ENCODE measurements at places on chromosomes 4 and X.
A peak's percentile ranks its signal among the peaks of the same experiment; 100 is the strongest.

- DNase-seq, result no peak
Measured at GRCh38 chr4:151105454-151106032, 6.1 kb downstream of the RPS3A start.

- DNase-seq, result no peak
Measured at GRCh38 chrX:104098919-104099318, 13.4 kb upstream of the ZCCHC18 start.

- DNase-seq, result peak; percentile 34
Measured at GRCh38 chrX:76148041-76148665, 24.7 kb upstream of the PBDC1 start.

GRCh38 chr4:24007860-24008261 is 118.0 kb upstream of the PPARGC1A start:
- DNase-seq, result no peak

DNA sequence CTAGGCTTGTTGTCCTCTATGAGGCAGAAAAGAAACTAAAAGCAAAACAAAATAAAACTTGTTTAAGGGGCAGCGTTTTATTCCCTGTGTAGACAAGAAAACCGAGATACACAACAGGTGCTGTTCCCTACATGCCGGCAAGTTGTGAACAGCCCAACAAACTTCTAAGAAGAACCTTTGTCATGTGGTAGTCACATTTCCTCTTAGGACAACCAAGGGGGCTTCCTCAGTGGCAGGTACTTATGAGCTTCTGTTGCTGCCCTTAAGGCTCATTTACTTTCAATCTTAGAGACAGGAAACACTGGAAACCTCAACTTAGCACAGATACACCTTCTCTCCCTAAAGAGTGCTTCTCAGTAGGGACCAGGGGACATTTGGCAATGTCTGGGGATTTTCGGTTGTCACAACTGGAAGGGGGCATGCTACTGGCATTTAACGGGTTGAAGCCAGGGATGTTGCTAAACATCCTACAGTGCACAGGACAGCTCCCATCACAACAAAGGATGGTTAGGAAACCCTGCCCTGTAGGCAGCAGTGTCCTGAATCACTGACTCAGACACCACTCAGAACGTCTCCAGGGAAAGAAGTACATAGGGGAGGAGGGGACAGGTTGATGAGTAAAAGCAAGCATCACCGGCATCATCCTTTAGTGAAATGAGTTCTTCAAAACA is 111.0 kb downstream of the ASB9 start:
- DNase-seq, result peak; percentile 47

- DNase-seq, result no peak
Measured at GRCh38 chrX:13511241-13511943, 58.0 kb upstream of the EGFL6 start.

GRCh38 chr4:109703664-109704361 is 568 bp upstream of the CASP6 start:
- no peak for DNase-seq

- no peak for DNase-seq
Measured at GRCh38 chrX:115093191-115093590, 75.8 kb upstream of the IL13RA2 start.

GRCh38 chrX:132199941-132200340 is 19.3 kb downstream of the RAP2C start:
- DNase-seq, result no peak

- DNase-seq, result no peak
Measured at GRCh38 chr4:5826437-5827107, 66.3 kb downstream of the CRMP1 start.

All from CD4-positive, alpha-beta T cell treated with Interleukin-10 for 1 hour (primary cell).